IMR-90 (cell line): ENCODE measurements at places on chromosomes 12 and 14. TPM values are rescaled to one million over a fixed set of nuclear protein-coding genes. Genes with fewer than 3 reads are reported as not detected.

DNA sequence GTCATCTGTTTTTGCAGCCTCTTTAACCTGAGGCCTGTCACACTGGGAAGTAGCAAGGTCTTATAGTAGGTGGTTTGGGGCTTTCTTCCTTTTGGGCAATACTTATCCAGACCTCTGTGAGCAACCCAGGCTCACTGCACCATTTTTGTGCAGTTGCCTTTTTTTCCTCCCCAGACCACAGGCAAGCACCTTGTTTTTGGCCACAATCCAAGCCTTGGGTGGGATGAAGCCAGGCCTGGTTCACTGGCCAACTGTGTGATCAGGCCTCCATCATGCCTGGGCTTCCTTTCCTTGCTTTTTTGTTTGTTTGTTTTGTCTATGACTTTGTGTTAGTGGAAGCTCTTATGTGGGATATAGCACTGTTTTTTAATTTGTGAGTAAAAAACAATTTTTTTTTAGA lies 71.7 kb downstream of the DNAH10 start:
- DNase-seq = no peak
- H3K4me1 ChIP-seq = no peaks in the 10 kb centered on the region
- peaks cover 8% of the 10 kb centered on the region for H3K27me3 ChIP-seq
- no peaks in the 10 kb centered on the region for H3K36me3 ChIP-seq
- no peak overlapping the region for H3K4me3 ChIP-seq

DNA sequence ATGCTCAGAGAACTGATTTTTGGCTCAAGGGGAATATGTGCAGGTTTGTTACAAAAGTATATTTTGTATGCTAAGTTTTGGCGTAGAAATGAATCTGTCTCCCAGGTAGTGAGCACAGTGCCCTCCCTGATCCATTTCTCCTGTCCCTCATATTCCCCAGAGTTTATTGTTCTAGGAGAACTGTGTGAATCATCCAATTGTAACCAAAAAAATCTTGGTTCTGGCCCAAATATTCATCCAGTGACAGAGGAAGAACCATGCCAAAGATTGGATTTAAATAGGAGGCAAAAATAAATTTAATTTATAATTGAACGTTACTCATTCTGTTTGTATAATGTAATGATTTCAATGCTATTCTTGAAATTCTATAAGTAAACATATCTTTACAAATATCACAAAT lies 4.8 kb downstream of the CATSPERB start:
- no peak for DNase-seq
- H3K27me3 ChIP-seq = no peaks in the 10 kb centered on the region
- H3K4me3 ChIP-seq = no peak overlapping the region
- H3K4me1 ChIP-seq = no peaks in the 10 kb centered on the region
- H3K27ac ChIP-seq = no peak overlapping the region

GRCh38 chr12:76186131-76186906 lies 101.8 kb upstream of the NAP1L1 start:
- peaks cover 8% of the 10 kb centered on the region for H3K4me1 ChIP-seq
- H3K27me3 ChIP-seq = no peaks in the 10 kb centered on the region
- no peaks in the 10 kb centered on the region for H3K36me3 ChIP-seq
- H3K4me3 ChIP-seq = no peak overlapping the region

GRCh38 chr12:100857418-100857817 lies 62.8 kb downstream of the ANO4 start:
- no peaks in the 10 kb centered on the region for H3K27me3 ChIP-seq
- DNase-seq = no peak
- peaks cover under 1% of the 10 kb centered on the region; the same call in 1 of the 2 replicates for H3K36me3 ChIP-seq
- H3K4me3 ChIP-seq = no peak overlapping the region
- H3K27ac ChIP-seq = no peak overlapping the region
- no peaks in the 10 kb centered on the region for H3K4me1 ChIP-seq

- H3K27ac ChIP-seq = peak overlapping the region; percentile 97
- DNase-seq = no peak
- no peaks in the 10 kb centered on the region for H3K27me3 ChIP-seq
- H3K4me3 ChIP-seq = no peak overlapping the region
- H3K4me1 ChIP-seq = peaks cover 7% of the 10 kb centered on the region
- no peaks in the 10 kb centered on the region for H3K36me3 ChIP-seq
Observed at GRCh38 chr12:58528271-58528670, 392.0 kb downstream of the LRIG3 start.

GRCh38 chr12:107917912-107918800 lies 143.7 kb downstream of the ASCL4 start:
- no peaks in the 10 kb centered on the region for H3K4me1 ChIP-seq
- H3K27me3 ChIP-seq = no peaks in the 10 kb centered on the region
- H3K4me3 ChIP-seq = no peak overlapping the region
- H3K36me3 ChIP-seq = no peaks in the 10 kb centered on the region
- peak; percentile 5 for DNase-seq

DNA sequence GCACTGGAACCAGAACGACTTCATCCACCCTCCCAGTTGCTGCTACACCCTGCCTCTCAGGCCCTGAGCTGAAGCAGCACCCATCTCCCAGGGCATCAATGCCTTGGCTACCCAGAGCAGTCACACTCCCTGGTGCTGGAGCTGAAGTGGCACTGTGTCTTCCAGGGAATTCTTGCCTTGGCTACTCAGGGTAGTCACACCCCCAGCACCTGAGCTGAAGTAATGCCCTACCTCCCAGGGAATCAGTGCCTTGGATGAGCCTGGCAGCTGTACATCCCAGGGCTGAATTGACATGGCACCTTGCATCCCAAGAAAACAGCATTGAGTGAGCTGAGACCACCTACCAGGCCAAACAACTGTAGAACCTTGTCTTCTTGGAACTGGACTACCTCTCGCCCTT lies 41.2 kb upstream of the TSPAN11 start:
- H3K4me1 ChIP-seq = no peaks in the 10 kb centered on the region
- DNase-seq = no peak
- H3K27me3 ChIP-seq = peaks cover 6% of the 10 kb centered on the region; the same call in 1 of the 2 replicates
- H3K36me3 ChIP-seq = no peaks in the 10 kb centered on the region
- H3K27ac ChIP-seq = no peak overlapping the region

DNA sequence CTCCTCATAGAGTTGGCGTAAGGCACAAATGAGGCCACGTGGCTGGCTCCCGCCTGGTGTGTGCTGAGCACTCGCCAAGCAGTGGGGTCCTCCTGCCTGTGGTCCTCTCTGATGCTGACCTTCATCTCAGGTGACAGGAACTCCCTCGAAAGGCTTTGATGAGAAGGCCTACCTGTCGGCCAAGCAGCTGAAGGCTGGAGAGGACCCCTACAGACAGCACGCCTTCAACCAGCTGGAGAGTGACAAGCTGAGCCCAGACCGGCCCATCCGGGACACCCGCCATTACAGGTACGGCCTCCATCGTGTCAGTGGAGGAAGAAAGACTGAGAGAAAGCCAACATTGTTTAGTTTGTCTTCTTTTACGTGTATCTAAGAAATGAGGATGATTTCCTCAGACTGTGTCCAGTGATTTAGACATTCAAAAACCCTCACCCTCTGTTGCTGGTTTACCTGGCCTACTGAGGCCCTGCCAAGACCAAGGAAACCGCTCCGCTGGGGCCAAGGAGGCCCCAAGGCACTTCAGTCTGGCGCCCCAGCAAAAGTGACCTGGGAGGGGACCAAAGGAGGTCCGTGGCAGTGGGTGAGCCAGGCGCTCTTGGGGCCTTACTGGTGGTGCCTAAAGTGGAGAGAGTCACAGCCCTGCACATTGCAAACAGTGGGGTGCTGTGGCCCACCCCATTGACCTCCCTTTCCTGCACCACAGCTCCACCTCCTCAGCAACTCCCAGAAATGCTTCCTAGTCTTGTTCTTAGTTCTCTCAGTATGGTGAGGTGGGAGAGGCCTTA lies 60.8 kb downstream of the GALNT16 start:
- peaks cover 8% of the 10 kb centered on the region for H3K27me3 ChIP-seq
- DNase-seq = no peak
- no peaks in the 10 kb centered on the region for H3K36me3 ChIP-seq
- H3K4me3 ChIP-seq = no peak overlapping the region
- H3K27ac ChIP-seq = no peak overlapping the region

DNA sequence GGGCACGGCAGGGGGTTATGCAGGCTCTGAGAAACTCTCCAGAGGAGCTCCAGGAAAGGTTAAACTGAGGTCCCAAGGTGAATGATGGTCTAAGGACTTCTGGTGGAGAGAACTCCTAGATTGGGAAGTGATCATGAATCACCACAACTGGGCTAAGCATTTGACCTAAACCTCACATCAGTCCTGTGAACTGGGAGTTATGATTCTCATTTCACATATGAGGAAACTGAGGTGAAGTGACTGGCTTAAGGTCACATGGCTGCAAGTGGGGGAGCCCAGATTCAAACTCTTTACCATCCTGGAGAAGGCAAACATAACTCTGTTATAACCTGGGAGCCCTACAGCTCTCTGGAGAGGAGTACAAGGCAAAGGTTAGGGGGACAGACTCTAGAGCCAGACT lies 4.2 kb downstream of the RARG start:
- DNase-seq = no peak
- H3K27me3 ChIP-seq = no peaks in the 10 kb centered on the region
- H3K36me3 ChIP-seq = peaks cover 4% of the 10 kb centered on the region; the same call in 1 of the 2 replicates
- peaks cover 31% of the 10 kb centered on the region for H3K4me1 ChIP-seq

- peak overlapping the region; percentile 72 for H3K27ac ChIP-seq
- peaks cover 17% of the 10 kb centered on the region for H3K4me1 ChIP-seq
- peaks cover 21% of the 10 kb centered on the region for H3K36me3 ChIP-seq
- peak; percentile 88 for DNase-seq
Observed at GRCh38 chr14:22898302-22899090, 15.5 kb downstream of the REM2 start.

- H3K4me1 ChIP-seq = no peaks in the 10 kb centered on the region
- no peak overlapping the region for H3K4me3 ChIP-seq
- no peaks in the 10 kb centered on the region for H3K36me3 ChIP-seq
- H3K27ac ChIP-seq = no peak overlapping the region
Observed at GRCh38 chr12:132244724-132245295, 84.6 kb downstream of the GALNT9 start.

DNA sequence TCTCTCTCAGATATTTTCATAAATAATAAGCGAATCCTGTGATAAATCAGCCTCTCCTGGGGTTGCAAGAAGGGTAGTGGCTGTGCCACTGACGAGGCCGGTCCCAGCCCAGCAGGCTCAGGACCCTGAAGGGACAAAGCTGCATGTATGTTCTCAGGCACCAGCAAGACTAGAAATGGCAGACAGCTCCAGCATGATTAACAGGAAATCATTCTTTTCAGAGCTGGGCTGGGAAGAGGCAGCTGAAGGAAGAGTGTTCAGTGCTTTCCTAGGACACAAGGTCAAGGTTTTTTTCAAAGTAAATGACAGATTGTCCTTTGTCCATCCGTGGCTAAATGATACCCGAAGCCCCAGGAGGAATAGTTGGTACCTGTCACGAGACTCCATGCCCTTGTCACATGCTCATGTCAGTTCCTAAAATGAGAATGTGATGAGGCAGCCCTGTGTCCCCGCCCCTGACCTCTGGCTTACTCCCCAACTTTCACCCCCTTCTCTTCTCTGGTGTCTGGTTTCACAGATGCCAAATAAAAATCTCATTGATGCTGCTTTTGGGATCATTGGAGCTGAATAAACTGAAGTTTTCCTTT lies 65.1 kb downstream of the PPP1R36 start:
- H3K27ac ChIP-seq = peak overlapping the region; percentile 8; the same call in 1 of the 2 replicates
- H3K27me3 ChIP-seq = no peaks in the 10 kb centered on the region
- H3K36me3 ChIP-seq = no peaks in the 10 kb centered on the region
- no peak overlapping the region for H3K4me3 ChIP-seq
- no peak for DNase-seq

GRCh38 chr12:108090107-108090899 lies 38.8 kb upstream of the WSCD2 start:
- H3K27me3 ChIP-seq = no peaks in the 10 kb centered on the region
- DNase-seq = no peak
- no peaks in the 10 kb centered on the region for H3K36me3 ChIP-seq
- no peaks in the 10 kb centered on the region for H3K4me1 ChIP-seq
- no peak overlapping the region for H3K27ac ChIP-seq

DNA sequence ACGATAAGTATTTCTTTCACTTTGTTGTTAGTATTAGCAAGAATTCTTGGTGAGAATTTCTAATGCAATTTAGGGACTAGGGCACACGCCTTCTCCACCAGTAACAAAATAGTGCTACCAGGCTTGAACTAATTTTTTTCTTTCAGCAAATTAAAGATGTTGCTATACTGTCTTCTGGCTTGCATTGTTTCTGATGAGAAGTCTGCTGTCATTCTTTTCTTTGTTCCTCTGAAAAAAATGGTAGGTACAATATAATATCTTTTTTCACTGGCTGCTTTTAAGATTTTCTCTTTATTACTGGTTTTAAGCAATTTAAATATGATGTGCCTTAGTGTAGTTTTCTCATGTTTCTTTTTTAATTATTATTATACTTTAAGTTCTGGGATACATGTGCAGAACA lies 171.2 kb downstream of the PCNX1 start:
- peaks cover 34% of the 10 kb centered on the region for H3K36me3 ChIP-seq
- no peak overlapping the region for H3K4me3 ChIP-seq
- DNase-seq = no peak

DNA sequence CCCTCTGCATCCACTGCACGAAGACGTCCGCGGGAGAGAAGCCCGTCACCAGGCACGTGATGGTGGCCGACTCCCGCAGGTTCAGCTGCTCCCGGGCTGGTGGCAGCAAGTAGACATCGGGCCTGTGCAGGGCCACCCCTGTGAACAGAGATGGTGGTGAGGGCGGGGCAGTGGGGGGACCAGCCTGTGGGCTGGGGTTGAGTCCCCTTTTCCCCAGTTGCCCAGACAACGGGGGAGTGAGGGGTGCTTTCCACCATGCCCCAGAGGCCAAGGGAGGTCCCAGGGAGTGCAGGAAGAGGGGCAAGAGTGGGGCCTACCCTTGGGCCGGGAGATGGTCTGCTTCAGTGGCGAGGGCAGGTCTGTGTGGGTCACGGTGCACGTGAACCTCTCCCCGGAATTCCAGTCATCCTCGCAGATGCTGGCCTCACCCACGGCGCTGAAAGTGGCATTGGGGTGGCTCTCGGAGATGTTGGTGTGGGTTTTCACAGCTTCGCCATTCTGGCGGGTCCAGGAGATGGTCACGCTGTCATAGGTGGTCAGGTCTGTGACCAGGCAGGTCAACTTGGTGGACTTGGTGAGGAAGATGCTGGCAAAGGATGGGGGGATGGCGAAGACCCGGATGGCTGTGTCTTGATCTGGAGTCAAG lies 328.3 kb downstream of the TMEM121 start:
- no peak overlapping the region for H3K27ac ChIP-seq
- H3K36me3 ChIP-seq = no peaks in the 10 kb centered on the region
- no peak overlapping the region for H3K4me3 ChIP-seq
- no peaks in the 10 kb centered on the region for H3K4me1 ChIP-seq

Gene MYF6
- not detected in 2 replicates for total RNA-seq

Gene NRIP2
- 0.18 and 0.28 TPM in 2 replicates for total RNA-seq

Gene GALNT16
- 0.28 and 0.36 TPM in 2 replicates for total RNA-seq

Gene ARMH4
- 4.4 and 5.6 TPM in 2 replicates for total RNA-seq

Gene BAG5
- total RNA-seq = 22.2 and 32.2 TPM in 2 replicates

Gene CRACR2A
- total RNA-seq = 0.54 and 0.83 TPM in 2 replicates
